Activated CD8-positive, alpha-beta memory T cell treated with anti-CD3 and anti-CD28 coated beads for 36 hours (primary cell): ENCODE measurements at places on chromosomes 6 and 20. TPM values are rescaled to one million over a fixed set of nuclear protein-coding genes. Genes with fewer than 3 reads are reported as not detected.

MACROD2 gene
- total RNA-seq = not detected

PARD6B gene
- total RNA-seq = 5.7 TPM

NELFE gene
- total RNA-seq = 85.7 TPM

FNDC11 gene
- 0.19 TPM for total RNA-seq

OR2B6 gene
- not detected for total RNA-seq

LINC00237 gene
- total RNA-seq = not detected

SCGN gene
- not detected for total RNA-seq

WFDC5 gene
- not detected for total RNA-seq

GRM4 gene
- 0.08 TPM for total RNA-seq

OR2J3 gene
- not detected for total RNA-seq

BMP5 gene
- not detected for total RNA-seq

ARMC12 gene
- 0.38 TPM for total RNA-seq

PACRG gene
- not detected for total RNA-seq

TMEM74B gene
- 0.40 TPM for total RNA-seq

PRL gene
- not detected for total RNA-seq

C6orf15 gene
- total RNA-seq = not detected

PSMG4 gene
- 30.8 TPM for total RNA-seq

CCDC170 gene
- not detected for total RNA-seq

CDKAL1 gene
- 27.5 TPM for total RNA-seq

AGER gene
- 15.2 TPM for total RNA-seq
